Activated CD4-positive, alpha-beta T cell treated with anti-CD3 and anti-CD28 coated beads, Interleukin-2, Interleukin-4, amounts not matched to agents 100 ng/mL and 50 ng/mL, durations not matched to agents 16 hours and 8 hours (primary cell): ENCODE measurements at places on chromosomes 16 and 17.

GRCh38 chr16:67104845-67105244 is 4.9 kb upstream of the PHAF1 start:
- no peak for DNase-seq

GRCh38 chr16:29806099-29806579 is at the start of gene MAZ:
TSS of gene MAZ (plus strand) at chr16:29806529. CDS start at chr16:29806702, 173 bp downstream.
- DNase-seq: no peak

- no peak for DNase-seq
Observed at GRCh38 chr16:12436201-12436657, 367.5 kb downstream of the CPPED1 start.

DNA sequence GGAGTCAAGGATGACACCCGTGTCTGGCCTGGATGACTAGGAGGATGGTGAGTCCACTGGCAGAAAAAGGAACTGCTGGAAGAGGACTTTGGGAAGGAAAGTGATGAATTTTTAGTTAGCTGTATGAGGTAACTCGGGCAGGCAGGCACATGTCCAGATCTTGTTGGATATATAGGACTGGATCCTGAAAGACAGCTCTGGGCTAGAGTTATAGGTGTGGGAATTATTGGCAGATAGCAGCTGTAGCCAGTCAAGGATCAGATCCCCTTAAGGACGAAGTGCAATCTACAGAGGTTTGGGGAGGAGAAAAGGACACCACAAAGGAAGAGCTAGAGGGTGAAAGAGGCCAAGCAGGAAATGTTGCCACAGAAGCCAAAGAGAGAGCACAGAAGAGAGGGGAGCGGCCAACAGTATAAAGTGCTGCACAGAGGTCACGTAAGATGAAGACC is 10.1 kb downstream of the CYB5D1 start:
- DNase-seq: no peak

DNA sequence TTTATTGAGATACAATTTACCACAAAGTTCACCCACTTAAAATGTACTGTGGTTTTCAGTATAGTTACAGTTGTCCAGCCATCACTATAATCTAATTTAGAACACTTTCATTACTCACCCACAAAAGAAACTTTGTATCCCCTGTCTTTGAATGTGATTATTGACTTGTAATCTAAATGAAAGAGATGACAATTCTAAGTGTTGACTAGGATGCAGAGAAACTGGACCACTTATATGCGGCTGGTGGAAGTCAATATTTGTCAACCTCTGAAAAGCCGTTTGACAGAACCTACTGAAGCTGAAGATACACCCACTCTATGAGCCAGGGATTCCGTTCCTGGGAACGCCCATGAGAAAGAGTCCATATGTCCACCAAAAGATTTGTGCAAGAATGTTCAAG is 36.8 kb downstream of the TEKT5 start:
- DNase-seq: no peak

- DNase-seq: no peak
Observed at GRCh38 chr16:68510775-68511174, 28.3 kb upstream of the ZFP90 start.

DNA sequence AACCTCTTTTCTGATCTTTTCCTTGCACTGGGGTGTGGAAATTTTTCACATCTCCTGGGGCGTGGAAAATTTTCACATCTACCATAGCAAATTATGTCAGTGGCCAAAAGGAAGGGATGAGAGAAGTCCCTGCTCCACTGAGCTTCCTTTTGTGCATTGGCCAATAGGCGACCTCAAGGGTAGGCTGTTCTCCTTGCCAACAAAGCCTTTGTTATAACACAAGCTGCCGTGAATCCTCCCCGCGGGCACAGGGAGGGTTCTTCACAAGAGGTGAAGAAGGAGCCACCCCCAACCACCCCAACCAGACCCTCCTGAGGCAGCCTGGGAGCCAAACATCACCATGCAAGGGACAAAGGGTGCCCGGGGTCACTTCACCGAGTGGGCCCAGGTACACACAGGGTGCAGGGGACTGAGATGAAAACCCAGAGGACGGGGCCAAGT is 6.5 kb downstream of the SLC5A11 start:
- DNase-seq: no peak

GRCh38 chr16:2253293-2253692 is 1.9 kb upstream of the ECI1 start:
- no peak for DNase-seq

DNA sequence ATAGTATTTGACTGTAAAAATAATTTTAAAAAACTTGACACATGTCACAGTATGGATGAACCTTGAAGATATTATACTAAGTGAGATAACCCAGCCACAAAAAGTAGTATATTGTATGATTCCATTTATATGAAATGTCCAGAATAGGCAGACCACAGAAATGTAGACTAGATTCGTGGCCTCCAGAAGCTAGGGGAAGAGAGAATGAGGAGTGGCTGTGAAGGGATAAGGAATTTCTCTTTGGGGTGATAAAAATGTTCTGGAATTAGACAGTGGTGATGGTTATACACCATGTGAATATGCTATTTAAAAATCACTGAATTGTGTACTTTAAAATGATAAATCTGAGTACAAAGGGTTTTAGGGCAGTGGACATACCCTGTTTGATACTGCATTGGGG is 253.1 kb upstream of the DYNLRB2 start:
- DNase-seq: no peak

DNA sequence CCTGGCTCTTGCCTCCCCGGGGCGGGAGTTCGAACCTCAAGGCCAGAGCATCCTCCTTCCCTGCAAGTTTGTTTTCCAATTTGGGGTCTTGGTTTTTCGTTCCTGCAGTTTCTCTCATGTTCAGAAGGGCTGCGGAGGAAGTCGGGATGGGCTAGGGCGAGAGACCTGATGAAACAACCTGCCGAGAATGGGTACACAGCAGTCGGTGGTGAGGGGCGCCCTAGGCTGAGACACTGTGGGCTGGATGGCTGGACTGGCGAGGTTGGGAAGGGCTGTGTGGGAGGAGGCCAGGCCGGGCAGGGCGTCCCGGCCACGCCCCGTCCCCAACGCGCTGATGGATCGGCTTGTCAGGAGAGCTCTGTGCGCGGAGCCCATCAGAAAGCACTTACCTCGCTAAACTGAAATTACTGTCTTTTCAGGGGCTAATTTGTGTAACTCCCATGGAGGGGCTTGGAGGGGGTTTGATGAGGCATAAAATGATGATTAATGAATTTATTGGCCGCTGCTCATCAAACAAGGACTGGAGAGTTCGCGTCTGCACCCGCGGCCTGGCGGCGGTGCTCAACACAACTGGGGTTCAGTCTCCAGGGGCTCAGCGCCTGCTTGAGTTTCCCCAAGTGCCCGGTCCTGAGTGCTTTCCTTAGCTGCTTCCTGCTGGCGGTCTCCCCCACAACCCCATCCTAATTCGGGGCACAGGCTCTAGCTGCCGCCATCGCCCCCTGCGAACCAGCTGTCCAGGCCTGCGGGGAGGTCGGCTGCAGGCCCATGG is 9.0 kb downstream of the IRX5 start:
- no peak for DNase-seq

- DNase-seq: no peak
Observed at GRCh38 chr16:57972306-57972705, 1.4 kb upstream of the CNGB1 start.

DNA sequence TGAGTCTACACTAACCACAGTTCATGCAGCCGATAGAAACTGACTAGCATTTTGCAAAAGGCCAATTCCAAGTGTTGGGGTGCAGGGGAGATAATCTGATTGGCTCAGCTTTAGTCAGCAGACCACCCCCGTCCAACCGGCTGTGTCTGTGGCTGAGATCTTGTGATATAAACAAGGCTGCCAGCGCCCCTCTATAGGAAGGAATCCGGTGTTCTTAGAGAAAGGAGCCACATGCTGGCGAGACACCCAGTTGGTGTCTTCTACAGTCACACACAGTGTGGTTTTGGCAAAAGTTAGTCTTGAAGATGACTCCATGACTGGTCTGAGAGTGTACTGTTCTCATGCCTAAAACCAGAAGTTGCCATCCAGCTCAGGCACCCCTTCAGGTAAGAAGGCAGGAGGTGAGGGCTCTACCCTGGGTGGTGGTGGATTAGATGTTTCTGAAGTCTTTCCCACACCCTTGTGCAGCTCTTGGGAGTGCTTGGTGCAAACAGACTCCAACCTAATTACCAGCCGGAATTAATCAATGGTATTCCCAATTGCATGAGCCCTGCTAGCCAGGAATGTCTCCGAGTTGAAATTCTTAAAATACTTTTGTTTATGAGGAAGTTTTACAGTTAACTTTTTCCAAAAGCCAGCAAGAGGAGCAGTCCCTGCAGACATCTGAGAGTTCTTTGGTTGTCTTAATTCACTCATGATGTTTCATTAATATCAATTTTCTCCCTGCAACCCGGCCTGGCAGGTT is 172.3 kb upstream of the IRX6 start:
- DNase-seq: no peak

GRCh38 chr16:79874391-79874790 is 273.9 kb upstream of the MAF start:
- no peak for DNase-seq

DNA sequence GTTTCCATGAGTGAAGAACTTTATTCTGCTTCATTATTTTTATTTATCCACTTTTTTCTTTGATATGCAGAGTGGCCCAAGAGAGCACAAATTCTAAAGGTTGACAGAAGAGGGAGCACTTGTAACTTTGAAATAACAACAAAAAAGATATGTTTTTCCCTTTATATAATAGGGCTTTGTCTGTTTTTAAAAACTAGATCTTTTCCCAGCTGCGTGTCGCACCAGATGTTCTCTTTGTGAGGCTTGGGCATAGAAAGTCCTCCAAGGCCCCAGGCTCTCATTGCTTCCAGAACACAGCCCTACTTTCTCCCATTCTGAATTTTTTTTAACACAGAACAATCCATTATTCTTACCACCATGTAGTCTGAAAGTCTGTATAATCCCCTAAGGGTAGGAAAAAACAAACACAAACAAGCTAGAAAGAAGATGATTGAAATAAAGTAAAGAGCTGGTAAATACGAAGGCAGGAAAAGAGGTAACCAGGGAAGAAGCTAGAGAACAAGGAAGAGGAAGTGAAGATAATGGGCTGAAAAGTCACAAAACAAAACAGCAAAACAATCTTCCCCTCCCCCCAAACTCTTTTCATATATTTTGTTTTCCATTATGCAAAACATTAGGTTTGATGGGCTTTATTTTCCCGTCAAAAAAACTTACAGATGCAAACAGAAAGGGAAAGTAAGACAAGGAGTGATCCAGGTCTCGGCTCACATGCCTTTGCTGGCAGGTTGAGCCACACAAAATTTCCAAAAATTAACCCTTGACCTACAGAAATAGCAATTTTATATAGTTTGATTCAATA is 160.4 kb downstream of the ABCA8 start:
- no peak for DNase-seq
